ENCODE measurements at places on chromosomes 13 and 19.

DNA sequence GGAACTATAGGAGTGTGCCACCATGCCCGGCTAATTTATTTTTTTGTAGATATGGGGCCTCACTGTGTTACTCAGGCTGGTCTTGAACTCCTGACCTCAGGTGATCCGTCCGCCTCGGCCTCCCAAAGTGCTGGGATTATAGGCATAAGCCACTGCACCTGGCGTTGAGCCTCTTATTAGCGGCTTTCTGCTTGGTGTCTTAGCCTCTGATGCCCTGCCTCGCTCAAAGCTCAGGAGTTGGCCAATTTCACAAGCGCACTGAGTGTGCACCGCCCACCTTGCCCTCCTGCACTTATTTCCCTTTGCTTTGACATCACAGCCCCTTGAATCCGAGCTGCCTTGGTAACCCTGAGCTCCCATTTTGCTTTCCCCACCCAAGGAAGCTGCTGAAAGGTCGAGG lies 10.1 kb downstream of the YIPF2 start:
- no peak for DNase-seq

DNA sequence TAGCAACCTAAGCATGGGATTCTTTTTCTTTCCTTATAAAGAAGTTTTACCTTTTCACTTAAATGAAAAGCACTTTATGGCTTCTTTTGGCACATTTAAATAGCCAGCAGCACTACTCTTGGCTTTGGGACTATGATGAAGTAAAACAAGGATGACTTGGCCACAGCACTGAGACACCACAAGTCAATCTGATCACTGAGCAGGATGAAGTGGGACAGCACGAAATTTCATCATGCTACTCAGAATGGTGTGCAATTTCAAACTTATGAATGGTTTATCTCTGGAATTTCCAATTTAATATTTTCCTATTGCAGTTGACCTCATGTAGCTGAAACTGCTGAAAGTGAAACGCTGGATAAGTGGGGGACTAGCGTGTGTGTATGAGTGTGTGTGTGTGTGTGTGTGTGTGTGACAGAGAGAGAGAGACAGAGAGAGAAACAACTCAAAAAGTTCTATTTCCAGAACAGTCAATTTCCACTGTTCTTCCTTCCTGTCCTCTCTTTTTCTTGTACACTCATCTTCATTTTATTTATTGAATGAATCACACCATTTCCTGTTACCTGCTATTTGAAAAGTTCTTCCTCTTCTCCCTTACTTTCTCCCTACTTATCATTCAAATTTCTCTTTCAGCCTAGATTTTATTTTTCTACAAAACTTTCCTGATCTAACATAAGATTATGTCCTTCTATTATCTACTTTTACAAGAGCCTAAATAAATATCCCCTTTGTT lies 414.2 kb upstream of the MIR17HG start:
- no peak for DNase-seq

- no peak for DNase-seq
These were observed 46.5 kb downstream of the RCBTB2 start for GRCh38 chr13:48486362-48486761.

- no peak for DNase-seq
These were observed 4.1 kb downstream of the IGFL4 start for GRCh38 chr19:46036744-46037128.

DNA sequence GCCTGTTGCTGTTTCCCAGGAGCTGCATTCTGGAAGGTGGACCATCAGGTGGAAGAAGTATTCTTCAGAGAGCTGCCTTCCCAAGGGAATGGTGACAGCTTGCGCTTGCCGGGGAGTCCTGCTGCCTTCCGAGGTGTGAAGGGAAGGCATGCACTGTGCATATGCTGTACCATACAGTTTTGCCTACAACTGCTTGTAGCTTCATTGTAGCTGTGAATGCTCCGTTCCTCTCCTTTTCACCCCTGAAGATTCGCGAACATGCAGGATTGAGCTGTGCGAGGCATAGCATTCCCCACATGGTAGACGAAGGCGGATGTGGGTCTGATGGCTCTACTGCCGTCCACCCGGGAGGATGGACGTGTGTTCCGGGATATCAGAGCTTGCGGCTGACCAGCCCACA lies 243.2 kb upstream of the TSHZ3 start:
- no peak for DNase-seq

- DNase-seq = no peak
These were observed 35.2 kb upstream of the ISYNA1 start for GRCh38 chr19:18473003-18473705.

GRCh38 chr19:18392926-18393325 lies 4.5 kb downstream of the LRRC25 start:
- no peak for DNase-seq

DNA sequence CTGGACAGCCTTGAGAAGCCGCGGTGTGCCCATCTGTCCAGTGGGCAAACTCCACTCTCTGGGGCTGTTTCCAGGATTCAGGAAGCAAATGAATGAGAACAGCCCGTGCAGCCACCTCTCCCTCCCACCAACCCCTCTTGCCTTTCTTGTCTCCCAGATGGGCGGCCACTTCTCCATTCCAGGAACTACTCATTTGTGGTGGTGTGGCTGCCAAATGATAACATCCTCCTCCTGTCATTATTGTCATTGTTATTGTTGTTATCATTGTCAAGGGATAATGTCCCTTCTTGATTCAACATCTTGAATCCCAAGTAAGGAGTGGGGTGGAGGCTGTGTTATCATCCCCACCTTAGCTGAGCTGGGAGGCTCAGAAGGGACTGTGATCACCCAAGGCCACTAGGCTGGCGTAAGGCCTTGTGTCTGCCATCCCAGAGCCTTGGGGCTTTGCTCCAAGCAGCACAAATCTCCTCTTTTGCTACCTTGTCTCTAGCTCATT lies 1.6 kb downstream of the DNM2 start:
- DNase-seq = no peak

DNA sequence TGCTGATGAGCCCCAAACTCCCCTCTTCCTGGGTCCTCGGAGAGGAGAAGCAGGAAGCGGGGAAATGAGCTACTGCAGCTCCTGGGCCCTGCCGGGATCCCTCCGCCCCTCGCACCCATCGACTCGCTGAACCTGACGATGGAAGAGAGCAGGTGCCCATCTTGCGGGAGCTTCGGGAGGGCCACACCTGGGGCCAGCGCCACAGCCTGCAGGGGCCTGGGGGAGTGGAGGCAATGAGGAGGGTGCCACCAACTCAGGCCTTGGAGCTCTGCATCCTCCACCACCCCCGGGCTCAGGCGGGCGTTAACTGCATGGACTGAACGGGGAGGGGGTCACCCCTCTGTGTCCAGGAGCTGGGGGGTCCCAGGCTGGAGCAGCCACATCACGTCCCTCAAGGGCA lies 8.3 kb downstream of the TCF3 start:
- no peak for DNase-seq

- no peak for DNase-seq
These were observed 823.8 kb upstream of the ATXN8OS start for GRCh38 chr13:69283837-69284236.

DNA sequence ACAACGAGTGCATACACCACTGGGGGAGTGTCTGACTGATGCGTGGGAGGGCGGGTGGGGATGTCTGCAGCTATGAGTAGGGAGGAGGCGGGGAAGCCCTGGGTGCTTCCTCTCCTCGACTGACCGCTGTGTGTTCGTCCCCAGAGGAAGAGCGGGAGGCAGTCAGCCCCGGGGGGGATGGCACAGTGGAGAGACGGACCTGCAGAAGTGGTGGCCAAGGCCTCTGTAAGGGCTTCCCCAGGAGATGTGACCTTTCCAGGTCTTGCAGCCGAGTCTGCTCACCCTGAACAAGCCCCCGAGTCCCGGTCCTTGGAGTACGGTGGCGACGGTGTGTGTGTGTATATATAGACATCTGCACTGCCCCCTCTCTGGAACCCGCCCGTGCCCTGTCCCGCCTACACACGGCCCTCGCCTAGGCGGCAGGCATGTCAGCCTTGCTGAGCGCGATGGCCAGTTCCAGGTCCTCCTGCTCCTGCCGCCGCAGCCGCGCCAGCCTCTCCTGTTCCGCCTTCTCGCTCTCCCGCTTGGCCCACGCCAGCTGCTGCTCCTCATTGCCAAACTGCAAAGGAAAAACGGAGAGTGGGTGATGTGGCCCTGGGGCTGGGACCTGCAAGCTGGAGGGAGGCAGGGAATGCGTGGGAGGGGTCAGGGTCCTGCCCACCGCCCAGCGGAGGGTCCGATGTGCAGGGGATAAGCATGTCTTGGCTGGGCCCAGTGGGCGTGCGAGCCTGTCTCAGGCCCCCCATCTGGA lies 30.8 kb downstream of the KLF2 start:
- no peak for DNase-seq

DNA sequence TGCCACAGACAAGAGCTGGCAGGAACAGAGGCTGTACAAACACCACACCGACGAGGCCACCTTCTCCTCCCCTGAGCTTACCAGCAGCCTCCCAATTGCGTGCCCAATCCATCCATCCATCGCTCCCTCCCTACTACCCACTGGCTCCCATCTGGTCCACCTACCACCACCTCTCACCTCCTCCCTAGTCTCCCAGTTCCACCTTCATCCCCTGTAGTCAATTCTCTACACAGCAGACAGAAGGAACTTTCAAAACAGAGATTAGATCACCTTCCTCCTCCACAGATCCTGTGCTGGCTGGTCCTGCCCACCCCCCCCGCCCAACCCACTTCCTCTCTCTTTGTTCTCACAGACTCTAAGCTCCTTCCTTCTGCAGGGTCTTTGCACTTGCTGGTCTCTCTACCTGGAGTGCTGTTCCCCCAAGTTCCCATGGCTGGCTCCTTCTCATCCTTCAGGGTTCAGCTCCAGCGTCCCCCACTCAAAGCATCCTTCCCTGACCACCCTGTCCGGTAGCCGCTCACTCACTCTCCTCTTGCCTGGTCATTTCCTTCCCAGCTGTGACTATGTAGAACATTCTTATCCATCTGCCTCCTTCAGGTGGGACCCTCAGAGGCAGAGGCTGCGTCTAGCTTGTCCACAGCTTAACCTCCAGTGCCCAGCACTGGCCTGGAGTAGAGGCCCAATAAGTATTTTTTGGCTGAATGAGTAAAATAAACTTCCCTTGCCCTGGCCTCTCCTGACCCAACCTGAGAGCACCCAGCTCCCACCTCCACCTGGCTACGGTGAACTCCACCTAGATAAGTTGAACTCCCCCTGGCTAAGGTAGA lies 23.0 kb downstream of the PIN1 start:
- no peak for DNase-seq

- DNase-seq = no peak
These were observed 1.4 kb upstream of the MIR17HG start for GRCh38 chr13:91346062-91346461.

DNA sequence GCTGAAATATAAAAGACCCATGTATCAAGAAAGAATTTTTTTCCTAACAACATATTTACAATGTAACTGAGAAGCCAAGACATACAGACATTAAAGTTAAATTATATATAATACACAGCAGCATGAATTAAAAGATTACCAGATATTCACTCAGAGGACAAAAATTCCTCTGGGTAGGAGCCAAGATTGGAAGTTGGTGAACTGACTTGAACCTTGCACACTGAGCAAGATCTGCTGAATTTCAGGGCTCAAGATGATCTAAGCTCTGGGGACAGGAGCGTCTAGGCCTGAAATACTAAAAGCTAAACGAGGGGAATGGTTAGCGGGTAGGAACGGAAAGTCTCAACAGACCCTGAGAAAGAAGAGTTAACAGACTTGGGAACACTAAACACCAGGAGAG lies 8.5 kb downstream of the FOXO1 start:
- no peak for DNase-seq

DNA sequence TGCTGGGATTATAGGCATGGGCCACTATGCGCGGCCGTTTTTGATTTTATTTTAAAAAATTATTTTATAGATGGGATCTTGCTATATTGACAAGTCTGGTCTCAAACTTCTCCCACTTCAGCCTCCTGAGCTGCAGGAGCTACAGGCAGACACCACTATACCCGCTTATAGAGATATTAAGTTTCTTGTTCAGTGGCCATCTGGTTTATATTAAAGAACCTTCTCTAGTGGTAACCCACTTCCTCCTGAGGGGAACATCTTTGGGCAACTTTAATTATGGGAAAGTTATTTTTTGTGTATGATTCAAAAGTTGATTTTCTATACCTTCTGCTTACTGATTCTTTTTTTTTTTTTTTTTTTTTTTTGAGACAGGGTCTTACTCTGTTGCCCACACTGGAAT lies 172.7 kb downstream of the KLF5 start:
- DNase-seq = no peak

GRCh38 chr13:92767468-92767867 lies 459.1 kb upstream of the GPC6 start:
- no peak for DNase-seq

DNA sequence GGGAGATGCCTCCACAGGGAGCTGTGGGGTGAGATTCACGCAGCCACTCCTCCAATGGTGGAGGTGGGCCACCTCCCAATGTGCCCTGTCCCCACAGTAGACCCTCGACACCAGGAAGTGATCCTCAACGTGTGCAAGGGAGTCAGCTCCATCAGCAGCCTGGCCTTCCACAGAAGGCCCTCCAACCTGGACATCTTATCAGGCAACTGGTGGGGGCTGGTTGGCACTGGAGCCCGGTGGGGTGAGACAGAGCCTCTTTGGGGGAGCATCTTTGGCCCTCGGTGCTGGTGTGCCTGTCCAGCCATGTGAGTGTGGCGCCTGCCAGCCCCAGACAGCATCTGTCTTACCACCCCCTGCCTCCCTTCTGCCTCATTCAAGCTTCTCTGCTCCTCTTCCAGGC lies 19.7 kb upstream of the RNF17 start:
- no peak for DNase-seq

DNA sequence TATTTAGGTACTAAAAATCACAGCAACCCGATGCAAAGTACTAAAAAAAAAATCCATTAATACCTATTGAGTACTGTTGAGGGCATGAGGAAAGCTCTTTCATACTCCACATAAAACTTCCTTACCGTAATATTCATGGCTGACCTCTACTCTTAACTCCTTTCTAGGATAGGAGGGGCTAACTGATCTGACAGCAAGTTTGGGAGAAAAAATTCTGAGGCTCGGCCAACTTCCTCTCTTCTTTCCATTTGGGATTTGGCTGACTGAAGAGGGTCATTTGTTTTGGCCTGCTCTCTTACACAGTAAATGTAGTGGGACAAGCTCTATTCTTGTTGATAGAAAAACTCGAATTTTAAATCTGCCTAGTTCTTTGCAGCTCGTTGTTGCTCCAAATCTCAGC lies 9.4 kb upstream of the USPL1 start:
- DNase-seq = no peak

GRCh38 chr19:1474765-1475351 lies 4.2 kb downstream of the C19orf25 start:
- no peak for DNase-seq

DNA sequence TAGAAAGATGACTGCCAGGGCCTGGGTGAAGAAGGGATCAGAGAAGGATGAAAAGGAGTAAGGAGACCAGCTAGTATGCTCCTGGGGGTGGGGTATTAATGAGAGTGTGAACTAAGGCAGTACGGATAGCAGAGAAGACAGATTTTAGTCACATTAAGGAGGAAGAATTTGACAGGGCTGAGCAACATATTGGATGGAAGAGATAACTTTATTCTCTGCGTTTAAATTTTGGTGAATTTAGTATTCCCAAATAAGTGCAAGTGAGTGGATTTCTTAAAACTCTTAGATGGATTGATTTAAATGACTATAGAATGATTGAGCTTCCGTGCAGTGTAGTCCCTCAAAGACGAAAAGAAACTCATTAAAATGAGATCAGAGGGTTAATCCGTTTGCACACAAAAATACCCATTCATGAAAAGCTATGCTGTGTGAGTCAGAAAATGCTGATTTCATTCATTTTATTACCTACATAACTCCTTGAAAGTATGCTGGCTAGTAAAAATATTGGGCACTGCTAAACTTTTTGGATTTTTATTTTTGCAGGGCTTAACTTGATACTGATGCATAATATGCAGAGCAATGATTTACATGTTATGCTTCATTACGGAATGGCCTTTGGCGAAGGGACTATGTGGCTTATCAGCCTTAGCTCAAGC lies 54.1 kb downstream of the WDFY2 start:
- no peak for DNase-seq
